Adipocyte (in vitro differentiated cells): ENCODE measurements at places on chromosomes 1 and 21.

- peak; percentile 65 for DNase-seq
Measured at GRCh38 chr1:164771041-164771618, 212.1 kb downstream of the PBX1 start.

DNA sequence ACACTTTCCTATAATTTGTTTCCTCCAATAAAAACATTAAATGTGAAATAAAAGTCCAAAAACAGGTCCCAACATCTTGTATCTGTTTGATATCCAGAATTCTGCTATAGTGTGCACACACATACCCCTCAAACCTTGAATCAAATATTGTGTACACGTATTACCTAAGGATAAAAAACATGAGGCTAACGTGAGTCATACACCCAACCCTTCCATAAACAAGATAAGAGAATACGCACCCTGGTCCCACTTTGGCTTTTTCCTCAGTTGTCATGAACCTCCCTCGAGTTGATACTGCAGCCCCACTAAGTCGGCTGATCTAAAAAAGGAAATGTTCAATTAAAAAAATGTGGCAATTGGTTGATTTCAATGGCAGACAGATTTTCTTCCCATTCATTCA lies 5.2 kb downstream of the KHDC4 start:
- DNase-seq: no peak

- no peak for DNase-seq
Measured at GRCh38 chr1:17635811-17636210, 96.3 kb downstream of the ARHGEF10L start.

- peak; percentile 10 for DNase-seq
Measured at GRCh38 chr1:154791292-154792166, 78.6 kb downstream of the KCNN3 start.

DNA sequence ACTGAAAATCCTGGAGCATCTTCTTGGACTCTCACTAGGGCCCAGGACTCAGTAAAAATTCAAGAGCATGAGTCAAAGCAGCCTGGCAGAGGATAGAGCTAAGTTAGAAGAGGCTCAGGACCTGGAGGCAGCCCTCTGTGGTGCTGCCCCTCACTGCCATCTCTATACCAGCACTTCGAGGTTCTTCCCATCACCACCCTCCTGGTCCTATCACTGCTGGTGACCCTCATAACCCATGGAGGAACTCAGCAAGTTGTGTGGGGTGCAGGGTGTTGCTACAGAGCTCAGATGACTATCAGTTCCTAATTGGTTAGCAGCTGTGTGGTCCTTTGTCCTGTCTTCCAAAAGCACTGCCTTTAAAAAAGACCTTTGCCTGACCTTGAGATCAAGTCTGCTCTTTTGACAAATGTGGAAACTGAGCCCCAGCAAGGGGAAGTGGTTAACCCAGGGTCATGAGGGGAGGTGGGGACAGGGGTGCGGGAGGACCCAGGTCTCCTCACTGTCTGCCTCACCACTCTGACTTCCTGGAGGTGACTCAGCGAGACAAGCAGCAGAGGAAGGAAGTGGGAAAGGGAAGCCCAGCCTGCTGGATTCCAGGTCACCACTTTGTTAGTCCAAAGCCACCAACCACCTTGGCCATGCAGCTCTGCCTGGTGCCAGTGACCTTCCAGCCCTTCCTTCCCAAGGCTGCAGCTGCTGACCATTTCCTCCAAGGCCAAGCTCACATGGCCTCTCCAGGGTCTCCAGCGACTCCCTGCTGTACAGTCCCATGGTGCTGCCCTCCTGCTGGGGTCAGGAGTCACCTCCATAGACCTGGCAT lies 199.4 kb upstream of the EDN2 start:
- DNase-seq: no peak

GRCh38 chr21:26748066-26748465 lies 97.1 kb downstream of the ADAMTS1 start:
- DNase-seq: no peak

DNA sequence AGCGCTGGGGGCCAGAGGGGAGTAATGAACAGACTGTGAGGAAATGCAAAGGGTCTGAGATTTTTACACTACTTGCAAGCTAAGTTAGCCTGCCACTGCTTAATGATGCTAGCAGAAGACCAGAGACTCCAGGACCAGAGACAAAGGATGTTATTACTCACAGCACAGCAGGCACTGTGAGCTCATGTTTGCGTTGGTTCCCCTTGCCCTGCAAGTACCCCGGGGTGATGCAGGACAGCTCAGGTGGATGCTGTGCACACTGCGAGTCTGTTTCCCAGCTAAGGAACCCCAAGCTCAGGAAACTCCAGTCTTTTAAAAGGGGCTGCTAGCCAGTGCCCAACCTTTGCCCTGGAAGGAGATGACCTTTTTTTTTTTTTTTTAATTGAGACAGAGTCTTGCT lies 1.2 kb downstream of the FHAD1 start:
- DNase-seq: no peak

- DNase-seq: no peak
Measured at GRCh38 chr1:113007706-113008364, 51.8 kb upstream of the SLC16A1 start.

DNA sequence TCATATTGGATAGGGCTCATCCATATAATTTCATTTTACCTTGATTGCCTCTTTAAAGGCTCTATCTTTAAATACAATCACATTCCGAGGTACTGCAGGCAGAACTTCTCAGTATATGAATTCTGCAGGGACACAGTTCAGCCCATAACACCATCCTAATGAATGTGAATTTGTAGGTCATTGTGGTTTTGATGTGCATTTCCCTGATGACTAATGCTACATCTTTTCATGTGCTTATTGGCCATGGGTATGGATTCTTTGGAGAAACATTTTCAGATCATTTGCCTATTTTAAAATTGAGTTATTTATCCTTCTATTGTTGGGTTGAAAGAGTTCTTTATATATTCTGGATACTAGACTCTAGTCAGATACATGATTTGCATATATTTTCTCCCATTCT lies 9.6 kb upstream of the RPS6KC1 start:
- peak; percentile 29 for DNase-seq

DNA sequence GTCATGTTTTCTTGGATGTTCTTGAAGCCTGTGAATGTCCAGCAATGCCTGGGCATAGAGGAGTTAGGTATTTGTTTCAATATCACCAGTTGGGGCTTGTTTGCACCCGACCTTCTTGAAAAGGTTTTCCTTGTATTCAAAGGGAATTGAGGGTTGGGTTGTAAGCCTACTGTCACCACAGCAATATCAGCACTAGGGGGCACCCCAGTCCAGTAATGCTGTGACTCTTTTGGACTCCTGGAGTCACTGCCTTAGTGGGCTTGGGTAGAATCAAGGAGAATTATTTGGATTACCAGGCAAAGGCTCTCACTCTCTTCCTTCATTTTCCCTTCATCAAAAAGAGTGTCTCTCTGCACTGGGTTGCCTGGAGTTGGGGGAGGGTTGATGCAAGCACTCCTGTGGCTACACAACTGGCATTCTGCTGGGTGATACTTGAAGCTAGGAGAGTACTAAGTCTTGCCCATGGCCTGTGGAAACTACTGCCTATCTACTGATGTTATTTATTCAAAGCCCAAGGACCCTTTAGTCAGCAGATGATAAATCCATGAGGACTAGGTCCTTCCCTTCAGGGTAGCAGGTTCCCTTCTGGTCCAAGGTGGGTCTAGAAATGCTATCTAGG lies 34.5 kb downstream of the OR10R2 start:
- peak; percentile 3 for DNase-seq

GRCh38 chr1:181219938-181220337 lies 131.4 kb downstream of the IER5 start:
- no peak for DNase-seq

DNA sequence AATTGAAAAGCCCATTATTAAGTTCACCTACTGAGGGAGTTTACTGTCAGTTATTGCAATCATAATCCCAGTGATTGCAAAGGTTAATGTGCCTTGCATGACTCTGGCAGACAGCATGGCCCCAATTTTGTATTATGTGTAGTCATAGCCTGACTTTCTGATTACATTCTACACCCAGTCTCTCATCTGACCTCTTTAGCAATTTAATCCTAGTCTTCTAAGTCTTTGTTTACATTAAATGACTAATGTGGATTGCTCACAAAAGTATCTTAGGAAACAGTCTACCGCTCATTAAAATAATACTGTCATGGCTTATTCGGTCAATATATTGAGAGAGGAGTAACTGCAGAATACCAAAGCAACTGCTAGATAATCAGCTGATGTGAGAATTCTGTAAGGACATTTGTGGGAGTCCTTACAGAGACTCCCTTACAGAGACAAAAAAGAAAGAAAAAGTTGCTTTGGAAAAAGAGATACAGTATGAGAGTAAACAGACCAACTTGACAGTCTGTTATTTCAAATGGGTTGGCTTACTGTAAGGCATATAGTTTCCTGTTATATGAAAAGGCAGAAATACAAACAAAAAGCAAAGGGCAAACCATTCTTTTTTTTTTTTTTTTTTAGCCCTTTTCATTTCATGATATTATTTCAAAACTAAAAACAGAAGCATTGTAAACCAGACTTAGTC lies 42.8 kb downstream of the SMG7 start:
- DNase-seq: peak; percentile 80

GRCh38 chr1:157034137-157034800 lies 11.3 kb downstream of the ARHGEF11 start:
- DNase-seq: peak; percentile 18

GRCh38 chr1:209670441-209671082 lies 4.7 kb upstream of the G0S2 start:
- no peak for DNase-seq

- DNase-seq: no peak
Measured at GRCh38 chr1:183674339-183674738, 21.2 kb upstream of the APOBEC4 start.

DNA sequence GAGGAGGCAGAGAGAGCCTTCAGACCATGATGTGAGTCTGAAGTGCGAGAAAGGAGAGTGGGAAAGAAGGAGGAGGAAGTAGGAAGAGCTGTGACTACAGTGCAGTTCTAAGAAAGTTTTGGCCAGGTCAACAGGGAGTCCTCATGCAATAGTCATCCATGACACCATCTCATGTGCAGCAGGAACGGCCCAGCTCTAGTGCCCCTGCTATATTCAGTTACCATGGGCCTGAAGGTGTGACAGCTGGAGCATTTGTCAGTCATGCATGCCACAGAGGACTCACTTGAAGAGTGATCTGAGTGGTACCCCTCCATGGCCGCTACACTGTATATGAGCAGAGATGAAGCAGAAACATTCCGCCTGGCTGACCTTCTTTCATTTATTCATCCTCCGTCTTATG lies 77.9 kb downstream of the OMA1 start:
- no peak for DNase-seq

DNA sequence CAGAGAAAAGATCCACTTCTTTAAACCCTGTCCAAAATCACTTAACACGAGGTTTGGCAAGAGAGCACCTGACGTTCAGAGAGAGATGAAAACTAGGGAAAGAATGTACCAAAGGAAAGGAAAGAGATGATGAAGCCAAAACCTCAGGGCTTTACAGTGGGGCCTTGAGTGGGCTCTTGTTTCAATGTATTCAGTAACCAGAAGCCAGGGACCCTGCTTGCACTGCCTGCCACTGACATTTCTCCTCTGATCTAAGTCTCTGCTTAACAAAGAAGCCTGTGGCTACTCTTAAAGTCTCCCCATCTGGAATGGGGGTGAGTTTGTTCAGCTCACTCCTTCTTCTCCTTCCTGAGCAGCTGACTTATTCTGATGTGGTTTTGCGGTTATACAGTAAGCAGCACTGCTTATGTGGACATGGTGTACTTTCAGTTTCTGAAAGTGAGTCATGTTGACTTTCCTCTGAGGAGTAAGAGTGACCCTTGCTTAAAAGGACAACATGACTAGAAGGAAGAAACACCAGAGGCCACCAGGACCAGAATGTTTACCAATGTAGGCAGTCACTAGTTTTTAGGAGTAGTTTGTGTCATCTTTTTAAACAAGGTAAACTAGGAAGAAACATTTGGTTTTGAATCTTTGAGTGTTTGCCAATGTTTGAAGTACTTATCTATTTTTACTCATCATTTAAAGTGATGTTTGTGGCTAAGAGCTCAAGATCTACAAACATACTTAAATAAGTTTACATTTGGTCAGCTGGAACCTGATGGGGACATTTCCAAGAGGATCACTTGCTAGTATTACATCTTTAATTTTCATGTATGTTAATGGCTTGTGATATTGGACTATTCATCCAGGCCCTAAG lies 87.4 kb downstream of the FASLG start:
- DNase-seq: peak; percentile 94

DNA sequence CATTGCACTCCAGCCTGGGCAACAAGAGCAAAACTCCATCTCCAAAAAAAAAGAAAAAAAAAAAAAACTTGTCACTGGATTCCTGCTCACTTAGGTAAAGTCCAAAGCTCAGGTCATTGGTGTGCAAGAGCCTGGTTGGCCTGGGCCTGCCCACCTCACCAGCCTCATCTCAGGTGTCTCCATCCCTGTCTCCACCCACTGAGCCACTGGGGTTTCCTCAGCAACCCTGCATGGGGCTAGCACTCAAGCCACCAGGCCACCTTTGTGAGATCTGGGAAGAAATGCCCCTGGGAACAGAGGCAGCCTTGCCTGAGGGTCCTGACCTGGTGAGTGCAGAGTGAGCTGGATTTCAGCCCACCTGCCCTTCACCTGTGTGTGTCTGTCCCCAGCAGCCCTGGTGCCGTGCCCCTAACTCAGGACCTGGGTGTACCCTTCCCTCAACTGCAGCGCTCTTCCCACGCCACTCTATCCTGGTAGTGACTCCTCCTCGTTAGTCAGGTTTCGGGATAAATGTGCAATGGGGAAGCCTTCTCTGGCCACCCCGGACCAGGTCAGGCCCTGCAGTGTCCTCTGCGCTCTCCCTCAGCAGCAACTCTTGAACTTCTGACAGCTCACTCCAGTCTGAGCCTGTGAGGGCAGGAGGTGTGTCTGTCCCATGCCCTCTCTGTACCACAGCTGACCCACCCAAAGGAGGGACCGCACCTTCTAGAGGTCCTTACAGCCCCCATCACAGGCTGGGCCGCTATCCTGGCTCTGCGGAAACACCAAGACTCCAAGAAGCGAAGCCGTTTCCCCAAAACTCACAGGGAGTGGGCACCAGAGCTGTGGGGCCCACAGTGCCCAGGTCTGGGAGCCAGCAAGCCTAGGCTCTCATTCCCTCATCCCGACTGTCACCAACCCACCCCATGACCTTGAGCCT lies 3.3 kb downstream of the PDZK1IP1 start:
- DNase-seq: no peak

- DNase-seq: no peak
Measured at GRCh38 chr1:211287218-211287617, 28.1 kb downstream of the RCOR3 start.

DNA sequence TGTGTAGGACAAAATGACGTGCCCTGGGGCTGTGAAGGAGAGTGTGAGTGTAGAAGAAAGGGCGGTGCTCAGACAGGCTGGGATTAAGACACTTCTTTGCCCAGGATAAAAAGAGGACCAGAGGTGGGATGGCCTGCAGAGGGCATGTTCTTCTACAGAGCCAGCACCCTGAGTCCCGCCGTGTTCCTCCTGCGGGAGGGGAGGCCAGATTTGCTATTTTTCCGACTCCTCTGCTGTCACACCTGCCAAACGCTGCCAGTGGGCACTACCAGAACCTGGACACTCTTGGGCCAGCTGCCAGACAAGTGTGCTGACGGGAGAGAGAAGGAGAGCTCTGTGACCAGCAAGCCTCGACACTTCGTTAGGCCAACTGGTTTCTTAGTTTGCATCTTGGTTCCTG lies 206.4 kb downstream of the PLD5 start:
- no peak for DNase-seq
